ENCODE measurements at places on chromosomes 6 and 20.

GRCh38 chr6:31765910-31766794 lies 3.7 kb downstream of the SAPCD1 start:
- no peak for DNase-seq

- no peak for DNase-seq
Observed at GRCh38 chr6:99073223-99073622, 125.5 kb upstream of the FBXL4 start.

- DNase-seq, result peak; percentile 8
Observed at GRCh38 chr20:17614176-17614811, 44.4 kb downstream of the DSTN start.

DNA sequence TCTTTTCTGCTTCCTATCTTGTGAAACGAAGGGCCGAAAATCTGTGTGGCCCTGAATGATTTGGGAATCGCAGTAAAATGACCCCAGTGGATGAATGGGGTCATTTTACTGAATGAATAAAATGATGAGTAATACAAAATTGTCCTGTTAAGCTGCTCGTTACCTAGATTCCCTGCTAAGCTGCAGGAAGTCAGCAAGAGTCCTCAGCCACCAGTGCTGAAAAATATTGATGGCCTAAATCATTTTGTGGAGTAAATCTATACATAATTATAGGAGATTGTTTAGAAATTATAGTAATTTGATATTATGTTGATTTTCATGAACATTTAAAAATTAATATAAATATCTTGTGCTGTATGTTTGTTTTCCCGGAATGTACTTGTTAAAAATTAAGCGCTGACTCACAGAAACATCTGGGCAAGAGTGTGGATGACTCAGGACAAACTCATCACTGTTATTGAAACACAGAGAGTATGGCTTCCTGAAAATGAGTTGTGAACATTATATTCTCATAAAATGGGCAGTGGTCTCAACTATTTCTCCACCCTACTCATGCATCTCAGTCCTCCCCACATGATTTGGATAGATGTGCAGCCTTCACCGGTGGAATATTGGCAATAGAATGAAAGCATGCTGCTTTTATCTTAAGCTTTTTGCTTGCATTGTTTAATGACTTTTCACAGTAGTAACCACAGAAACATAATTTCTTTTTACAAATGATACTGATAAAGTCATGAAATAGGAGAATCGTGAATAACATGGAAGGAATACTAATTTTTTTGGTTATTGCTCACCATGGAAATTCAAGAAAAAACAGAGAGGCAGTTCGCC lies 36.2 kb upstream of the RGS17 start:
- DNase-seq, result no peak

DNA sequence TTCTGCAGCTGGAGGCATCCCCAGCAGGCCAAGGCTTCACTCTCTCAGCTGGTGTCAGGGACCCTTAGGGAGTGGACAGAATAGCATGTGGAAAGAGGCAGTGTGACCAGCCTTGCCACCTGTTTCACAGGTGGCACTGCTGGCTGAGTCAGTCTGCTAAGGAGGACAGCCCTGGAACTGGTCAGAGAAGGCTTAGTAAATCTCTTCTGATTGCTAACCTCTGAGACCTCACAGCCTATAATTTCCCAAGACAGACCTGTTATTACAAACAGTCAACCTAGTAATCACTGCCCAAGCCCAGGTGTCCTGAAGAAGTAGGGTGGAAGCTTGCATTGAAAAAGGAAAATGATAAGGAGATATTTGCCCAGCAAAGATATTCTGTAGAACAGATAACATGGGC lies 26.4 kb upstream of the PAQR8 start:
- DNase-seq, result no peak

DNA sequence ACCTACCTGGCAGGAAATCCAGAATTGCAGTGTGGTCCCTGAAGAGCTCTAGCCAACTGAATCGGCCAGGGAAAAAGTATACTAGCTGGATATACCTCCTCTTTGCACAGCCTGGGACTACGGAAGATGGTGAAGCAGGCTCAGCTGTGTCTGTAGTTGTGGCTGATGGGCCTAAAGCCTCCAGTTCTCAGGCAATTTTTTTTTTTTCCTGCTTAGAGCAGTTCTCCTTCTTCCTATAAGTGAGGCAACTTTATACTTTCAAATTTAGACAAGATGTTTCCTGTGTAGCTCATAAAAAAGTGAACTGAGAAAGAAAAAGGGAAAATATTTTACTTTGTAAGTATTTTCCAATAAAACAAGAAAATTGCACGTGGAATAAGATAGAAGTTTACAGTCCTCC lies 172.9 kb downstream of the CARMIL1 start:
- no peak for DNase-seq

- no peak for DNase-seq
Observed at GRCh38 chr20:35172434-35172806, 548 bp downstream of the PROCR start.

- DNase-seq, result no peak
Observed at GRCh38 chr20:48047447-48047846, 262.2 kb upstream of the SULF2 start.

DNA sequence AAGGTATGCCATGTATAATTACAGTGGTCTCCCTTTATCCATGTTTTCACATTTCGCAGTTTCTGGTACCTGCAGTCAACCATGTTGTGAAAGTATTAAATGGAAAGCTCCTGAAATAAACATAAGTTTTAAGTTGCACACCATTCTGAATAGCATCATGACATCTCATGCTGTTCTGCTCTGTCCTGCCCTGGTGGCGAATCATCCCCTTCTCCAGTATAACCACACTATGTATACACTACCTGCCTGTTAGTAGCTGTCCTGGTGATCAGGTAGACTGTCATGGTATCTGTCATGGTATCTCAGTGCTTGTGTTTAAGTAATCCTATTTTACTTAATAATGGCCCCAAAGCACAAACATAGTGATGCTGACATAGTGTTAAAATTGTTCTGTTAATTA lies 97.1 kb downstream of the ZFAND3 start:
- no peak for DNase-seq

- DNase-seq, result peak; percentile 55
Observed at GRCh38 chr6:393391-394221, 2.1 kb downstream of the IRF4 start.

DNA sequence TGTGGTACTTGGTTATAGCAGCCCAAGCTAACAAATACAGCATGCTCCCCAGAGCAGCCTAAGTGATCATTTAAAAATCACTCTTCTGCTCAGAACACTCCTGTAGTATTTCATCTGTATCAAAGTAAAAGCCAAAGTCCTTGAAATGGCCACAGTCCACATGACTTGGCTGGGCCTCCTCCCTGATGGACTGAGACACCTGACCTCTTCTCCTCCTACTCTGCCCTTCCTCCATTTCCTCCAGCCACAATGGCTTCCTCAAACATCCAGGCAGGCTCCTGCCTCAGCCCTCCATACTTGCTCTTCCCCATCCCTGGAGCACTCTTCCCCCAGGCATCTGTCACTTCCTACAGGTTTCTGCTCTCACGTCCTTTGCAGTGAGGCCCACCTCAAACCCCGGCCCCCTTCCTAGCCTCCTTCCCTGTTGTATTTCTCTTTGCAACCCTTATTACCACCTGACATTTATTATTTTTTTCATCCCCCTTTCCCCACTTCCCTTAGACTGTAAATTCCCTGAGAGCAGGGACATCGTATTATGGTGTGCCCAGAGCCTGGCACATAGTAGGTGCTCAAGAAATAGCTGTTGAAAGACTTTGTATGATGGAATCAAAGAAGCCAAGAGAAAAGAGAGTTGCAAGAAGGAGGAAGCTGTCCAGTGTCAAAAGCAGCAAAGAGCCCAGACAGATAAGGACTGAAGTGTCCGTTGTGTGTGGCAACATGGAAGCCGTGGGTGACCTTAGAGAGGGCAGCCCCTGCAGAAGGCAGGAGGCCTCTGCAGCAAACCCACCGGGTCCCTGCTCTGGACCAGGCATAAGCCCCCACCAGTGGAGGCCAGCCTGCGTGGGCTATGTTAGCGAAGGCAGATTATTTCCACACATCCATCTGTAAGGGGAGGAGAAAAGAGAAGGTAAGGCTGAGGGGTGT lies 87.5 kb downstream of the TRERF1 start:
- no peak for DNase-seq

DNA sequence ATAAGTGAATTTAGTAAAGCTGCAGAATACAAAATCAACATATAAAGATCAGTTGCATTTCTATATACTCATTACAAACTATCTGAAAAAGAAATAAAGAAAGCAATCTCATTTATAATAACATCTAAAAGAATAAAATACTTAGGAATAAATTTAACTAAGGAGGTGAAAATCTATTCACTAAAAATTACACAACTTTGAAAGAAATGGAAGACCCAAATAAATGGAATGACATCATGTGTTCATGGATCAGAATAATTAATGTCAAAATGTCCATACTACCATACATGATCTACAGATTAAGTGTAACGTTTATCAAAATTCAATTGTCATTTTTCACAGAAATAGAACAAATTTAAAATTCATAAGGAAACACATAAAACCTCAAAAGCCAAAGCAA lies 194.9 kb downstream of the TINAG start:
- no peak for DNase-seq

DNA sequence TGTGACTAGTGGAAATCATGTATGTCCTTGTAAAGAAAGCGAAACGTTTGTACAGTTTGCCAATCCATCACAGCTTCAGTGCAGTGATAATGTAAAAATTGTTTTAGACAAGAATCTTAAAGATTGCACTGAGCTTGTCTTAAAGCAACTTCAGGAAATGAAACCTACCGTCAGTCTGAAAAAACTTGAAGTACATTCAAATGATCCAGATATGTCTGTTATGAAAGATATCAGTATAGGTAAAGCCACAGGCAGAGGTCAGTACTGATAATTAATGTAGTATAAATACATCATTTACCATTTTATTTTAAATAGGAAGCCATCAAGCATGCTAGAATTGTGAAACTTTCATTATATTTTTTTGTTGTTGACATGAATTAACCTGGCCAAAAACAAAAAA lies 60.9 kb upstream of the SMIM8 start:
- no peak for DNase-seq

DNA sequence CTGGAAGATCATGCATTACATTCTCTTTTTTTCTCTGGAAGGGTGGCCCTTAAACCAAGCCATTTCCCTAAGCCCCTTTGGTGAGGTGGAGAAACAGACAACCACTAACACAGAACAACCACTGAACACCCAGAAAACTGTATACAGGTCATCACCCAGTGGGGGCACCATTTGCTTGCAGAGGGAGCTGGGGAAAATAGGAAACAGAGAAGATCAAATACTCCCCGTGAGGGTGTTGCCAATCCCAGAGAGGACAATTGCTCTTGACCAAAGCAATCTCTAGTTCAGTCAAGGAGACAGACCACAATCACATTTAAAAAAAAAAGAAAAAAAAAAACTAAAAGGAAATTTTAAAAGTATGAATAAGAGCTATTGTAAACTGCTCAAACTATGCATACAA lies 865 bp upstream of the DAAM2 start:
- DNase-seq, result no peak

DNA sequence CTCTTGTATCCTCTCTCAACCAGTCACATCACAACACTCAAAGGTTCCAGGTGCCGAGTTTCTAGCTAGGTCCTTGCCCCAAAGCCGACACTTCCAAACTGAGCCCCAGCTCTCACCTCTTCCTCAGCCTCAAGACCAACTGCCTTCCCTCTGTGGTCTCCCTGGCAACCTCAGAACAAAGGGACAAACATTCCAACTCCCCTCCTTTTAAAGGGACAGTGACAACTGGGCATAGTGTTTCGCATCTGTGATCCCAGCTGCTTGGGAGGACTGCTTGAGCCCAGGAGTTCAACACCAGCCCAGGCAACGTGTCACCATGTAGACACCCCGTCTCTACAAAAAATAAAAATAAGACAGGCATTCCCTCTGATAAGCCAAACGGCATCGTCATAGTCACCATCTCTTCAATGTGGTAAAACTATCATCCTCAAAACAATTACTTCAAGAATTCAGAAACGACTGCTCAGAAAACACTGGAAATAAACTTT lies 11.3 kb downstream of the DIDO1 start:
- no peak for DNase-seq

DNA sequence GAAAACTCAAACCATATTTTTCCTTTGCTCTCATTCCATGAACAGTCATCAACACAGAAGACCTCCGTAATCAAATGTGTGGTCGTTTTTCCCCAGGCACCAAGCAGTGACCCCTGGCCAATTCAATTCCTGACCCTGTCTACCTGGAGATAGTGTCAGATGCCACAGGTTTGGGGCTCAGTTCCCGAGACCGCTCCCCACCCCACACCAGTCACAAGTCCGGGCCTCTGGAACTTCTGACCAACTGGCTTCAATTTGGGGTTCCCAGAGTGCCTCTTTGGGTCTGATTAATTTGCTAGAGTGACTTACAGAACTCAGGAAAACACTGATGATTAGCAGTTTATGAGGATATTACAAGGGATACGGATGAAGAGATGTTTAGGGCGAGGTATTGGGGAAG lies 6.0 kb downstream of the IGF2R start:
- DNase-seq, result no peak

GRCh38 chr6:52016915-52017748 lies 70.3 kb downstream of the PKHD1 start:
- DNase-seq, result no peak

DNA sequence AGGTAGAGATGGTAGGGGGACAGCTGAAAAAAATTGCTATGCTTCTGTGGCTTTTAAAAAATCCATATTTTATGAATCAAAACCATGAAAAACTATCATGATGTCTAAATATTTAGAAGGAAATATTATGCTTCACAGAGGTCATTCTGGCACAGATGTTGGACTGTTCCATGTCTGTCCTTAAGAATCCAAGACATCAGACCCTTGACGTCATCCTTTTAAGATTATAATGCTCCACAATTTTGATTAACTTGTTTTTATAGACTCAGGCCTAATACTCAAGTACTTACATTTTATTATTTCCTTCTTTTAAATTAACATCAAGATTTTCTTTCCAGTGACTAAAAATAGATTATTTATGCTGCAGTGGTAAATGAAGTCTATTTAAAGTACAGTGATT lies 29.7 kb downstream of the FILIP1 start:
- no peak for DNase-seq

- no peak for DNase-seq
Observed at GRCh38 chr6:90263633-90264032, 33.0 kb downstream of the BACH2 start.

GRCh38 chr6:43941174-43941573 lies 171.2 kb downstream of the VEGFA start:
- DNase-seq, result no peak

- no peak for DNase-seq
Observed at GRCh38 chr6:3804964-3805363, 44.2 kb upstream of the FAM50B start.

GRCh38 chr20:59650418-59650817 lies 46.1 kb downstream of the PHACTR3 start:
- DNase-seq, result no peak

- DNase-seq, result no peak
Observed at GRCh38 chr6:28090917-28091586, 10.7 kb downstream of the ZNF165 start.
